Pancreas (tissue), 10 donors: ENCODE measurements at places on chromosomes 11 and 22.

DNA sequence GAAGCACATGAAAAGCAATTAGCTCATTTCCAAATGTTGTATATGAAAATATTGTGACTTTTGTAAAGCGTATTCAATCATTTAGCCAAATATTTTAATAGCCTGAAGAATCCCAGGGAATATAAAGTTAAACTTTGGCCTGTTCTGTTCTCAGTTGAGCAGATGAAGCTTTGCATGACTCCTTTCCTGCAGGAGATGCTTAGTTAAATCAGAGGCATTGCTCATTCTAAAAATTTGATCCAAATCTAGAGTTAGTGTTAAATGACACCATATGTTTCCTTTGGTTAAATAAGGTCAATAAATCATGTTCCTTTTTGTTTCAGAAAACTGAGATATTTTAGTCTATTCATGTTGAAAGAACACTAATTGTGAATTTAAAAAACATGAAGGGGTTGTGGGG lies 51.2 kb upstream of the BIRC3 start:
- no peak for DNase-seq

- no peak for DNase-seq
Measured at GRCh38 chr22:26124991-26125725, 44.1 kb upstream of the SEZ6L start.

- DNase-seq: no peak
Measured at GRCh38 chr11:11387622-11388305, 34.7 kb upstream of the CSNK2A3 start.

DNA sequence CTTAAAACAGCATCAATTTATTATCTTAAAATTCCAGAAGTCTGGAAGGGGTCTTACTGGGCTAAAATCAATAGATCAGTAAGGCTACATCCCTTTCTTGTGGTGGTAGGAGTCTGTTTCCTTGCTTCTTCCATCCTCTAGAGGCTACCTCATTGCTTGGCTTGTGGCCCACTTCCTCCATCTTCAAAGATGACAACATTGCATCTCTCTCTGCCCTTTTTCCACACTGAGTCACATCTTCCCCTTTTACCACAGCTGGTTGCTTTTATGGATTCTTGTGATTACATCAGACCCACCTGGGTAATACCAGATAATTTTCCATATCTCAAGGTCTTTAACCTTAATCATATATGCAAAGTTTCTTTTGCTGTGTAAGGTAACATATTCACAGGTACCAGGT lies 60.9 kb downstream of the GRIA4 start:
- DNase-seq: no peak

DNA sequence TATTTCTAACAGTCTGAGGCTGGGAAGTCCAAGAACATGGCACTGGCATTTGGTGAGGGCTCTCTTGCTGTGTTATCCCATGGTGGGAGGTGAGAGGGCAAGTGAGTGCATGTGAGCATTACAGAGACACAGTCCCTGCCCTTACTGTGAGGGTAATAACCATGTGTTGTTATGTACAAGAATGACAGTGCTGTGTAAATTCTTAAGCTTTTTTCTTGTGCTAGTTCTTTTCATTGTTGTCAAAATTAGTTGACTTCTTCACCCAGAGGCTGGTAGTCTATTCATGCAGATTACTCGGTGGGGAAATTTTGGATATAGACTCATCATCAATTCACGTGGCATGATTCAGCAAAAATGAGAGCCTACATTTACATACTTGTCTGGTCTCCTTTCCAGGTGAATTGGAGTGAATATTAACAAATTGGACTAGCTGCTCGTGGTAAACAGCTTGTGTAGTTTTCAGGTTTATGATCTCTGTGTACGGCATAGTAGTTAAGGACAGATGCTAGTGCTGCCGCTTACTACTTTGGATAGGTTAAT lies 49.3 kb downstream of the ATXN10 start:
- DNase-seq: no peak

GRCh38 chr11:68574308-68574707 lies 110.0 kb upstream of the GAL start:
- DNase-seq: no peak

DNA sequence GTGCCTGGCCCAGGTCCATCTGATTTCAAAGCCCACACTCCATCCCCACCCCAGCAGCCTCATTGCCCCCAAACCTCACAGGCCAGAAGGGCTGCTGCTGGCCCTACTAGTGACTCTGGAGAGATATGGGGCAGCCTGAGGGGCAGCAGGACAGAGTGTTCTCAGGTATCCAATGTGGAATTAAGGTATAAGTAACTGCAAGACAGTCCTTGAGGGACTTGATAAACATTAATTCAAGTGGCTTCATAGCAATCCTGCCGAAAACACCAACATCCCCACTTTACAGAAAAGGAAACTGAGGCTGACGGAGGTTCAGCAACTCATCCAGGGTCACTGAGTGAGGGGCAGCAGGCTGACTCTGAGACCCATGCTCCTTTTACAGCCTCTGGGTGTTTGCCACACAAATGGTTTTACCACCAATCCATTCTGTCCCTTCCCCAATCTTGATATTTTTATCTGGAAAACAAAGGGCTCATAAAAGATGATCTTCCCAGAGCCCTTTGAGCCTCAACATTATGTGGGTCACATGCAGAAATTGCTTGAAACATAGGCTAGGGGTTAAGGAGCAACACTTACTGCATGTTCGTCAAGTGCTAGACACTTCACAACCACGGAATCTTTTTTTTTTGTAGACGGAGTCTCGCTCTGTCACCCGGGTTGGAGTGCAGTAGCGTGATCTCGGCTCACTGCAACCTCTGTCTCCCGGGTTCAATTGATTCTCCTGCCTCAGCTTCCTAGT lies 2.3 kb downstream of the NIPSNAP1 start:
- DNase-seq: no peak

DNA sequence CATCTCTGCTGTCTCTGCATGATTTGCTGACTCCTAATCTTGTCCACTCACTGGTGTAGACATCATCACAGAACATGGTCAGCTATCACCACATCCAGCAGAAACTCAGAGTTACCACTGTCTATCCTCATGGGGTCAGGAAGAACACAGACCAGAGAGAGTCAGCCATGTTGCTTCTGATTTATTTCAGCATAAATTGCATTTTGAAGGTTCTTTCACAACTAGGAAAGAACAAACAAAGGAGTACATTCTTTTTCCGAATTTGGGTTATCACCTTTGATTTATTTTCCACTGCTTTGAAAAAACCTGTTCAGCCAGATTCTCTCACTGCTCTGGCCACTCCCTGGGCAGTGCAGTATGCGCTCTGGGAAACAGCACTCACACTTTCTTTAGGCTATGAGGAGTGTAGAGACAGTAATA lies 172.0 kb upstream of the MTMR2 start:
- DNase-seq: no peak

DNA sequence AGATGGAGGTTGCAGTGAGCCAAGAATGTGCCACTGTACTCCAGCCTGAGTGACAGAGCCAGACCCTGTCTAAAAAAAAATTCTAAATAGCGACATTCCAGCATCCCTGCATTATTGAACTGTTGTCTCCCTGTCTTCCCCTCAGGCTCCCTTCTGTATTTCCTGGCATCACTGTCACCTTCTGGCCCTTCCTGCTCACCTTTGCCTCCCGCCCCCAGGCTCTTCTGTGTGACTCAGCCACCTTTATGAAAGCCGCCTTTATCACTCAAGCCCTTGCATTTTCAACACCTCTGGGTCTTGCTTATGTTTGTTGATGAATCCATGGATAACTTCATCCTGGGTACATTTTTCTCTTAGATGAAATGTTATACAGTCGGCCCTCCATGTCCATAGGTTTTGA lies 21.1 kb downstream of the UBASH3B start:
- DNase-seq: no peak

GRCh38 chr22:18999416-18999815 lies 63.3 kb upstream of the PRODH start:
- no peak for DNase-seq

GRCh38 chr22:19591568-19591967 lies 67.4 kb upstream of the CLDN5 start:
- DNase-seq: no peak

DNA sequence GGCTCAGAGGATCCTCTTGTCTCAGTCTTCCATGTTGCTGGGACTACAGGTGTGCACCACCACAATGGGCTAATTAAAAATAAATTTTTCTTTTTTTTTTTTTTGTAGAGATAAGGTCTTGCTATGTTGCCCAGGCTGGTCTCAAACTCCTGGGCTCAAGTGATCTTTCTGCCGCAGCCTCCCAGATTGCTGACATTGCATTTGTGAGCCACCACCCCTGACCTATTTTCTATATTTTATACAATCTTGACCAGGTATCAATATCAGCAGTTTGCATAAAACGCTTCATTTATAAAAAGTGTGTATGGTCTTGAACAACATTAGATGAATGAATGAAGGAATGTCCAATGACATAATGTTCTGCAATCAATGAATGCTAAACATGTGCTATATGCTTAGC lies 9.1 kb upstream of the STX3 start:
- no peak for DNase-seq

GRCh38 chr11:44506375-44507016 lies 59.0 kb upstream of the CD82 start:
- DNase-seq: no peak

- no peak for DNase-seq
Measured at GRCh38 chr11:65300621-65301275, 13.9 kb upstream of the CDC42EP2 start.

GRCh38 chr11:1864831-1865665 lies 12.2 kb downstream of the LSP1 start:
- no peak for DNase-seq

DNA sequence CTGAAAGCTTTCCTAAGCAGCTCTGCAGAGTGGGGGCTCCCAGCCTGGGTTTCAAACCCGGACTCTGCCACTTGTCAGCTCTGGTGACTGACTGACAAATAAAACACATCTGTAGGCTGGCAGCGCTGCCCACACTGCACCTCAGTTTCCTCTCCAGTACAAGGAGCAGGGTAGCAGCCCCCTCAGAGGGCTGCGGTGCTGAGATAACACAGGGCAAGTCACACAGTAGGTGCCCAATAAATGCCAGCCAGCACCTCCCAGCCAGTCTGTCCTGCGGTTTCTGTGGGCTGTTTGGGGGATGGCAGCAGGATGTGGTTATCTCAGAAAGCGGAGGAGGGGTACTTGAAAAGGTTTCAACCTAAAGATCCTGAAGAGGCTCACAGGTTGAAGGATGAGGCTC lies 1.5 kb downstream of the SYT12 start:
- no peak for DNase-seq

DNA sequence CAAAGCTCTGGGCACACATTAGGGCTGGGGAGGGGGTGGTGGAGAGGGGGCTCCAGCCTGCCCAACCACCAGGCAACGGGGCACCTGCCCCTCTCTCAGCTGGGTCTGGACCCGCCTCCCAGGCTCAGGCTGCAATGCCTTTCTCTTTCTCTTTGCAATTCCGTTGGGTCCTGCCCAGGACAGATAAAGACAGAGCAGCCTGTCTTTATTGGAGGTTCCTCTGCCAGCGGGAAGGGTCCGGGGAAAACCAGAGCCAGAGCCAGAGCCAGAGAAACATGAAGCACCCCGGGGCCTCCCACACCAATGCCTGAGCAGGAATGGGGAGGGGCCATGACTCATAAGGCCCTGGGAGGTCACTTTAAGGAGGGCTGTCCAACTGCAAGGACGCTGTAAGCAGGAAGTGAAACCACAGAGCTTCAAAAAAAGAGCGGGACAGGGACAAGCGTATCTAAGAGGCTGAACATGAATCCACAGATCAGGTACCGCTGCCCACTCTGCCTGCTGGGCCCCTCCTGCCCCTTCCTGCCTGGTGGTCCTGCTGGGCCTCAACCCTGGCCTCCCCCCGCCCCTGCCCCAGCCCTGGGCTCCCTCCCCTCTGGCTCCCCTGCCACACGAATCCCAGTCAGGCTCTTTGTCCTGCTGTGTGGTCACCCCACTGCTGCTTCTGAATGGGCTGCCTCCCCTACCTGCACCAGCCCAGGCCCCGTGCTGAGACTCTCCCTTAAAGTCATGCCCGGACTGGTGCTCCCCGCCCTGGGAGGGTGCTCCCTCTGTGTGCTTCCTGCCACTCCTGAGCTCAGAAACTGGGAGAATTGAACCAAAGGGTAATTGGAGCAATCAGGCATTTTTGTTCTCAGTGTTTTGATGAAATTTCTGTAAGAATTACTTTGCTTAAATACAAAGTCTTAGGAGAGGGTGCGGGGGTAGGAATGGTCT lies at the start of gene APOBEC3B:
Gene APOBEC3B (plus strand): TSS at position 356 of the 936 bp plus-strand sequence. CDS start 107 bp downstream, at position 463.
- peak; percentile 88 for DNase-seq

GRCh38 chr11:97739932-97740800 lies 1280.6 kb upstream of the CNTN5 start:
- DNase-seq: no peak
